Neuronal stem cell (in vitro differentiated cells): ENCODE measurements at places on chromosomes 12 and 14.

- no peaks in the 10 kb centered on the region for H3K36me3 ChIP-seq
- H3K27ac ChIP-seq = no peak overlapping the region
- no peaks in the 10 kb centered on the region for H3K27me3 ChIP-seq
- H3K4me3 ChIP-seq = no peak overlapping the region
Measured at GRCh38 chr14:22689199-22689598, 45.0 kb upstream of the OR6J1 start.

- H3K27ac ChIP-seq = no peak overlapping the region
- DNase-seq = no peak
- no peaks in the 10 kb centered on the region for H3K4me1 ChIP-seq
Measured at GRCh38 chr14:88599761-88600439, 37.1 kb downstream of the ZC3H14 start.

DNA sequence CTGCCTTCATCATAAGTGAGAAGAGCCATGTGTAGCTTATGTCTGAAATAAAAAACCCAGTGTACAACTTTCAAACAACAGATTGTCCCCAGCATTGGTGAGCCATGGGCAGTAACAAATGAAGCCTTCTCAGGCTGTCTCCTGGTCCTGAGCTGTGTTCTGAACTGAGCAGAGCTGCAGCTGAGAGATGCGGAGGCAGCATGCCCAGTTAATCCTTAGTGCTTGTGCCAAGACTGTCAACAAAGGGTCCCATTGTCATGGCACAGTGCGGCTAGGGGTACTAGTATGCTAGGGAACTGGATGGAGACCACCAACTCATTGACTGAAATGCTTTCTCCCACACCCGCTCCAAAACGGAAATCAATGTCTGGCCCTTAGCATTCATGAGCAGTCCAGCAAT, 154.3 kb downstream of the RMST start:
- no peak overlapping the region for H3K27ac ChIP-seq
- H3K36me3 ChIP-seq = no peaks in the 10 kb centered on the region
- no peak overlapping the region for H3K4me3 ChIP-seq
- H3K4me1 ChIP-seq = peaks cover 5% of the 10 kb centered on the region
- no peaks in the 10 kb centered on the region for H3K27me3 ChIP-seq

GRCh38 chr12:33587354-33587753, 147.7 kb upstream of the SYT10 start:
- no peak overlapping the region for H3K4me3 ChIP-seq
- peaks cover 16% of the 10 kb centered on the region for H3K4me1 ChIP-seq
- H3K27me3 ChIP-seq = no peaks in the 10 kb centered on the region
- no peak overlapping the region for H3K27ac ChIP-seq

- no peak for DNase-seq
- H3K4me1 ChIP-seq = no peaks in the 10 kb centered on the region
- no peaks in the 10 kb centered on the region for H3K27me3 ChIP-seq
- no peak overlapping the region for H3K4me3 ChIP-seq
- H3K36me3 ChIP-seq = no peaks in the 10 kb centered on the region
Measured at GRCh38 chr12:108888031-108888430, 8.1 kb downstream of the DAO start.

DNA sequence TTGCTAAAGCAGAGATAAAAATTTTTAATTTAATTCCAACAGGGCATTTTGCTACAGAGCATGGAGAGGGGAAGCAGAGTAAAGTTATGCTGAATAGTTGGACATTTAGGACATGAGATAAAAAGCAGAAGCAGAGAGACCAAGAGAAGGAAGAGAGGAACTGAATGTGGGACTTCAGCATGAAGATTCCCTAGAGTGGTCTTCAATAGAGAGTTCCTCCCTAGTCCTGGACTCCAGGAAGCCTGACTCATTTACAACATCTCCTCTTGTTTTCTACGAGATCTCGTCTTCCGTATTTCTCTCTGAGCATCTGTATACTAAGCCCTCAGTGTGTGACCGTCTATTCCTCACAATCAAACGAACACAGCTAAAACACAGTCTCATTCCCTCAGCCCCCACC, 35.2 kb upstream of the IFT81 start:
- H3K4me1 ChIP-seq = no peaks in the 10 kb centered on the region
- no peak overlapping the region for H3K4me3 ChIP-seq
- DNase-seq = no peak
- no peaks in the 10 kb centered on the region for H3K36me3 ChIP-seq
- no peak overlapping the region for H3K27ac ChIP-seq
- H3K27me3 ChIP-seq = peaks cover 2% of the 10 kb centered on the region

DNA sequence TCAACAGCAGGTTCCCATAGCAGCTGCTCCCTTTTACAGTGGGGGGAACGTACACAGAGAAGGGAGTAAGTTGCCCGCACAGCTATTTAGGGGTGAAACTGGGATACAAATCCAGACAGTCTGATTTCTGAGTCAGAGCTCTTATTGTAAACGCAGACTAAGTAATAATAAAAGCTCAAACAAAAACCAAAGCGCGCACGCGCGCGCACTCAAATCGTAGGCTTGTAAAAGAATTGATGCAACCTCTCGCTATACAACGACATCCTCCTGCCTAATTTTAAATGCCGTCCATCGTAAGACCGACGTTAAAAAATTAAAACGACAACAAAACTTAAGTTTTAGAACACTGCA, 747 bp upstream of the DACT1 start:
- H3K4me3 ChIP-seq = peak overlapping the region; percentile 55
- DNase-seq = no peak
- no peak overlapping the region for H3K27ac ChIP-seq
- peaks cover 8% of the 10 kb centered on the region for H3K4me1 ChIP-seq
- no peaks in the 10 kb centered on the region for H3K36me3 ChIP-seq
- H3K27me3 ChIP-seq = no peaks in the 10 kb centered on the region

- no peaks in the 10 kb centered on the region for H3K36me3 ChIP-seq
- no peaks in the 10 kb centered on the region for H3K27me3 ChIP-seq
- DNase-seq = no peak
- peaks cover 19% of the 10 kb centered on the region for H3K4me1 ChIP-seq
Measured at GRCh38 chr14:22556021-22556989, 32.7 kb downstream of the DAD1 start.

- H3K36me3 ChIP-seq = no peaks in the 10 kb centered on the region
- no peak overlapping the region for H3K27ac ChIP-seq
- no peak for DNase-seq
- peaks cover 2% of the 10 kb centered on the region for H3K27me3 ChIP-seq
- H3K4me3 ChIP-seq = no peak overlapping the region
Measured at GRCh38 chr12:106297075-106297474, 5.5 kb upstream of the TCP11L2 start.

DNA sequence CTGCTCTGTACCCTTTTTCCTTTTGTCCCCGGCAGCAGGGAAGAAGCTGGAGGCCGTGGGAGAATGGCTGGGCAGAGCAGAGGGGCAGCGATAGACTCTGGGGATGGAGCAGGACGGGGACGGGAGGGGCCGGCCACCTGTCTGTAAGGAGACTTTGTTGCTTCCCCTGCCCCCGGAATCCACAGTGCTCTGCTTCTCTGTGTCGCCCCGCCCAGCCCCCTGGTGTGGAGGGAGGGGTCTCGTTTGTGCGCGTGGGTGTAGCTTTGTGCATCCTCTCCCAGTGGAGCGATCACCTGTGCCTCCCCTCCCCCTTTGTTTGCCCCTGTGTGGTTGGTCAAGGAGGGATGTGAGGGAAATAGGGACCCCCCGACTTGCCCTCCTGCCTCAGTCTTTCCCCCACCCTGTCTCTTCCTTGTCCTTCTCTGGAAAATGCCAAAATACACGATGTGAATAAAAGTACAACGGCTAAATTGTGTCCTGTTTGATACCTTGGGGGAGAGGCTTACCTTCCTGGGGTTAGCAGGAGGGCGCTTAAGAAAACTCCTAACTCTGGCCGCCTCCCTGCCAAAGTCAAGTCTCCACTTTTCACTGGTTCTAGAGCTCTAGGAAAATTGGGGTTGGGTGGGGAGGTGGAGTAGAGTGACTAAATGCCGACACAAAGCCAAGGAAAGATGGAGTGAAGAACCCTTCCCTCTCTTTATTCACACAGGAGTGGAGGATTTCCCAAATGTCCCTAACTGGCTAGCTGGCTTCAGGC, 990 bp upstream of the TPI1 start:
- H3K36me3 ChIP-seq = peaks cover 77% of the 10 kb centered on the region
- H3K4me1 ChIP-seq = peaks cover 6% of the 10 kb centered on the region
- no peak for DNase-seq
- peak overlapping the region; percentile 74 for H3K4me3 ChIP-seq

DNA sequence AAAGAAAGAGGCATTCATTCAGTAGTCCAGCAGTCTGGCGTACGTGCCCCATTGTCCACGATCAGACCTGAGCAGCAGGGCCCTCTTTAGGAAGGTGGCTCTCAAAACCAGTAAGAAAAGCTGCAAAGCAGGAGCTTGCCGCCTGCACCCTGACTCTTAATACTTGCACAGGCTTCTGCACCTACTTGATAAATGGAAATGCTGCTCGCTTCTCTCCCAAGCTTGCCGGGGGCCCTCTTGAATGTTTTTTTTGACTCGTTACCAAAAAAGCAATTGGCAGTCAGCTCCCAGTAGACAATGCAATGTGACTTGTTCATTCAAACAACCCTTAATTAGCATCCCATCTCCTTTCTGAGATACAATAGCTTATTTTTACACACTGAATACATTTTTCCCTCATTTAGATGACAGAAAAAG, 27.2 kb upstream of the PTPRB start:
- peak; percentile 55 for DNase-seq

DNA sequence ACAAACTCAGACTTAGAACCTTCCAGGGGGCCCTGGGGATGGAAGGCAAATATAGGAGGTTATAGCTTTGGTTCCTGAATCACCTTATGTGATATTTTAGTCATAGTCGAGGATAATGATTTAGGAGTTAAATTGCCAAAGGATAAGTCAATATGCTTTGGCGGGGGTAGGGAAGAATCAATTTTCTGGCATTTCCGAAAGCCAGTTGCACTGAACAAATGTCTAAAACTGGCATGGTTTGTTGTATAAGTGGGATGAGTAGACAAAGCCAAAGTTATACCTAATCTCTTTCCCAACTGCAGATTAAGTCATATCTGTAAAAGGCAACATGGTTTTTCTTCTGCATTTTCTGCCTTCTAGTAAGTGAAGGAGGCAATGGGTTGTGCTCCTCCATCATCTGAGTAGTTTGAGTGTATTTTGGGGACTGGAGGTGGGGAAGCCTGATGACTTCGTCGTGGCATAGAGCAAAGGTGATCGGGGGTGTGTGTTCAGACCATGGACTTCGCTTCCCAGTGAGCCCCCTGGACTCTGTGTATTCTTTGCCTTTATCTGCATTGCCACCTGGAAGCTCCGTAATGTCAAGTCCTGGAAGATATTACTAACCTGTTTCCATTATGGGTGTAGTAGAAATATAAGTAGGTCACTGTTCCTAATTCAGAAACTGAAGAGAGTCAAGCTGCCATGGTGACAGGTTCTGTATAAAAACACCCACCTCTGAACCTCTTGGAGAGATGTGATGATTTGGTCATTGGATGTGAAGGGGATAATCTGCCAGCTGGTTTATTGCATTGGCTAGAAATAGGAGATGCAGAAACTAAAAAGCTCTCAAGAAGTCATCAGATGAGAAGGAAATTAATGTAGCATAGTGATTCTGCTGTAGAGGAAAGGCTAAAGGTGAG, 24.5 kb downstream of the PPFIBP1 start:
- H3K4me1 ChIP-seq = no peaks in the 10 kb centered on the region
- H3K4me3 ChIP-seq = no peak overlapping the region
- no peak overlapping the region for H3K27ac ChIP-seq
- DNase-seq = no peak
- H3K36me3 ChIP-seq = no peaks in the 10 kb centered on the region

DNA sequence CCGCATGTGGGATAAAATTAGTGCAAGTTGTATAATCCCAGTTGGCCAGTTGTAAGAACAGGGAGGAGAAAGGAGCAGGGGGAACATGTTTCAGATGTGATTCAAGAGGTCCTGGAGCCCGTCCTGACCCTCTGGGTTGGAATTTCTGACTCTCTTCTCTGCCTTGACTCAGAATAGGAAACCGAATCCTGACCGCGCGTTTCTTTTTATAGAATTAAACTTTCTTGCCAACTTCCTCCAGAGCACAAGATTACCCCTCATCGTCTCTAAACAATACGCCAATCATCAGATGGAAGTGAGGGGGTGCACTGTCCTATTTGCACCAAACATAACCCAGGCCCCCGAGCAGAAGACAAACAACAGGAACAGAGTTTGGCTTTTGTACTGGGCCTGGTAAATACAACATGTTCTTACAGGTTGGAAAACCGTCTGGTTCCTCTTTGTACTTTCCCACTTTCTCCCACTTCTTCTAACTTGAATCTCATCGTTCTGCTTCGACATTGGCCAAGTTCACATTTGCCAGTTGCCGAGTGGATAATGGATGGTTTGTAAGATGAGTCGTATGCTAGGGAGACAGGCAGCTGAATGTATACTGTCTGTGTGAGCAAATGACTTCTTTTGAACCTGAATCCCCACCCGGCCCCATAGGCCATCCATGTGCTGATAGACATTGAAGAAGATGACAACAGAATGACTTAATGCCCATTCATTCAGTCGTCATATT, 42.6 kb upstream of the MED13L start:
- H3K4me3 ChIP-seq = no peak overlapping the region
- DNase-seq = no peak
- H3K27ac ChIP-seq = no peak overlapping the region
- H3K36me3 ChIP-seq = no peaks in the 10 kb centered on the region

DNA sequence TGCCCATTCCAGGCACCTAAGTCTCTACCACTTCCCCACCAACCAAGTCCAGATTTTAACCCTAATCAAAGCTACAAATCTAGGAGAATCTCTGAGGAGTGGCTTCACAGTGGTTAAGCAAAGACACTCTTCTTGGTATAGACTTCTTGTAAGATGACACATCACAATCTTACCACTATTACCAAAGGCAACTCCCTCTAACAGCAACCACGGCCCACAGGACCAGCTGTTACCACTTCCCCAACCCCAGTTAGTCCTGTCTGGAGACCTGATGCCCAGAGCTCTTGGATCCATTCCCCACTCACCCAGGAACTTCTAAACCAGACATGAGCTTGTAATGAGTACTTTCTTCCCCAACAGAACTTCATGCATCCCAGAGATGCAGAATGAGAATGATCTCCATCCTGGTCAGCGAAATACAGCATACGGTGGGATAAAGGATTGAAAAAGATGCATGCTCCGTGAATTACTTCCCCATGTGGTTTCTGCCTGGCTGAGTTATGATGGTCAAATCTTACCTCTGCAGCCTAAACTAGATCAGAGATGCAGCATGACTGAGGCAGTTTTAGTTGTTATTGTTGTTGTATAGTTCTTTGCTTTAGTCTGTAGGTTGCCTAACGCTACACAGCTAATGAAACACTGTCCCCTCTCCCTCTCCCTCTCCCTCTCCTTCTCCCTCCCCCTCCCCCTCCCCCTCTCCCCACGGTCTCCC, 87.7 kb upstream of the FOXN3 start:
- DNase-seq = no peak
- no peak overlapping the region for H3K4me3 ChIP-seq
- H3K27ac ChIP-seq = no peak overlapping the region
- no peaks in the 10 kb centered on the region for H3K36me3 ChIP-seq
- H3K27me3 ChIP-seq = no peaks in the 10 kb centered on the region

- no peak overlapping the region for H3K4me3 ChIP-seq
- H3K27me3 ChIP-seq = peaks cover 4% of the 10 kb centered on the region
- H3K27ac ChIP-seq = no peak overlapping the region
Measured at GRCh38 chr12:3073438-3074250, 3.5 kb upstream of the TSPAN9 start.
